ENCODE measurements at places on chromosomes 3 and 15.

GRCh38 chr3:49428752-49429080 is 408 bp downstream of the NICN1 start:
- peak overlapping the region; percentile 85 for H3K4me3 ChIP-seq
- DNase-seq: no peak
- no peaks in the 10 kb centered on the region for H3K27me3 ChIP-seq
- peak overlapping the region; percentile 85 for H3K27ac ChIP-seq
- peaks cover 16% of the 10 kb centered on the region for H3K36me3 ChIP-seq

DNA sequence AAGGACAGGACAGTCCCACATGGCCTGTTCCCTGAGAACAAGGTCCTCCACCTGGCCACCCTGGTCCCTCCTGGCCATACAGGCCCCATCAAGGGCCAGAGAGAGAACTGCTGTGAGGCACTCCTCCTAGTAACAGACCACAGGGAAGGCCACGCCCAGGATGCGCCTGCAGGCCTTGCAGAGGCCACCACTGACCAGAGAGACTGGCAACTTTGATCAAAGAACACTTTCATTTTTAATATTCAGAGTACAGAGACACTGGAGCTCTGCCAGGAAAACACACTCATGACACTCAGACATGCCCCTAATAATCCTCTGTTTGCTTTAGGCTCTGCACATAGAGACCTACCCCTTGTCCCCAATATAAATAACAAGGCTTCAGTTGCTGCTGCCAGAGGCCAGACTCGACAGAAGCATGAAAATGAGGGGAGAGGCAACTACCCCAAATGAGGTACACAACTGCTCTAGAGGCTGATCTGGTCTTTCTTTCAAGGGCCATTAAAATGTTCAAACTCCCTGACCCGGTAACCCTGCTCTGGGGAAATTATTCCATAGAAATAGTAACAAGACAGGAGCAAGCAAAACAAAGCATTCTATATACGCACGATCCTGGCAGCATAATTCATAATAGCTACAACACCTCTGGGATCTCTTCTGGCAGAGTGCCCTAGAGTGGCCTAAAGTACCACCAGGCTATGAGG is 44.8 kb downstream of the CCDC12 start:
- peaks cover 41% of the 10 kb centered on the region for H3K36me3 ChIP-seq
- H3K4me1 ChIP-seq: peaks cover 51% of the 10 kb centered on the region
- H3K27me3 ChIP-seq: no peaks in the 10 kb centered on the region
- no peak for DNase-seq

GRCh38 chr3:15743587-15744009 is 54.2 kb downstream of the ANKRD28 start:
- H3K4me1 ChIP-seq: no peaks in the 10 kb centered on the region
- no peak for DNase-seq

DNA sequence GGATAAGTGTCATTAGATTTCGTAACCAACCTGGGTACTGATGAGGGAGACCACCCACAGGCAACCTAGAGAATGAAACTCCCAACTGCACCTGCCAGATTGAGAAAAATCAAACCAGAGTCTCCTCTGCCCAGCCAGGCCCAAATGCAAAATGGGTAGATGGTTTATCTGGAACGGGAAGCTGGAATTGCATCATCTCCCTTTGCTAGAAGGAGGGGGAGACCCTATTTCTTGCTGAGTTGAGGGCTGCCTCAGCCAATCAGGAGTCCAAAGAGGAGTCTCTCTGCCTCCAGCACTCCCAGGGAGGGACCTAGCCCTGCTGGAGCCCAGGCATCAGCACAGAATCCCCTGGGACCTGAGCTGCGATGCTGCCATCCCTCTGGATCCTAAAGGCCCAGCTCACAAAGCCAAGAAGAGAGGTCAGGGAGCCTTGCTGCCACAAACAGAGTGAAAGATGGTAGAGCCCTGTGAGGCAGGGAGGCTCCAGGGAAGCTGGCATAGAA is 8.1 kb downstream of the RMDN3 start:
- DNase-seq: no peak
- H3K4me1 ChIP-seq: peaks cover 6% of the 10 kb centered on the region
- no peaks in the 10 kb centered on the region for H3K27me3 ChIP-seq
- no peak overlapping the region for H3K4me3 ChIP-seq
- H3K27ac ChIP-seq: no peak overlapping the region

DNA sequence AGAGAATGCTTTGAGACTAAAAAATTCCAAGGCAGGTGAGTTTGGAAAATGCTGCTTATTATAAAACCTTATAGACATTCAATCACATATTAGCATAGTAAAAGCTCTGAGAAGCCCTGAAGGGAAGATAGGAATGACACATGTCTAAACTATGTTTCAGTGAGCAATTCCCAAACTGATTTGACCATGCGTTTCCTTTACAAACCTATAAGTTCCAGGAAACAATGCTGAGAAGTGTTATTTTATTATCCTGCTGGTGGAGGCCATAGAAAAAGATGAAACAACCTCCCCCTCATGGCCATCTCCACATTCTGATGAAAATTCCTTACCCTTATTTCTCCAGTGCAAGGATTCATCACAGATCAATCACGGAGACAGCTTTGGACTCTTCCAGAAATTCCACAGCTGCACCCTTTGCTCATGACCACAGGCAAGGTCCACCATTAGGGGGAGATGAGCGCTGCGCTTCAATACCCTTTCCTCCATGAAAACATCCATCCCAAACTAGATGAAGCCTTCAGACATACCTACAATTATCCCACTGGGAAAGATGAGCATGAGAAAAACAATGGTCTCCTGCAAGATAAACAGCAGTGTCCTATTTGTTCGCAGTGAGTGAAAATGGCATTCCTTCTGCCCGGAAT is 372.1 kb downstream of the MAGI1 start:
- no peaks in the 10 kb centered on the region for H3K4me1 ChIP-seq
- H3K36me3 ChIP-seq: no peaks in the 10 kb centered on the region
- H3K4me3 ChIP-seq: no peak overlapping the region
- H3K27ac ChIP-seq: no peak overlapping the region

DNA sequence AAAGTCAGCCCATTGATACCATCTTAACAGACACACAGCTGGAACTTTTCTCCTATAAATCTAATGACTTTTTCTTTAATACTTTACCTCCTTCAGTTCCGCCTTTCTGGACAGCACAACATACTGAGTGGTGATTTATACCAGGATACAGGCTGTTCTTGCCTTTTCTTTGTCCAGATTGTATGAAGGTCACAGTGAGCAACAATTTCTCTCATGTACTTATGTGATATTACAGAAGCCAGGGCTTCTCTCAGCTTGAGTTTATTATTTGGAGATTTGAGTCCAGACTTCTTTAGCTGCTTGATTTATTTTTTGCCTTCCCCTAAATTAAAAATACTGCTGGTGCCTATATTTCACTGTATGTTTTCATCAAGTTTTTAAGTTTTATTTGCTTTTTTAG is 976.0 kb downstream of the ROBO2 start:
- H3K36me3 ChIP-seq: no peaks in the 10 kb centered on the region
- H3K27ac ChIP-seq: no peak overlapping the region
- DNase-seq: no peak
- H3K27me3 ChIP-seq: no peaks in the 10 kb centered on the region
- H3K4me1 ChIP-seq: no peaks in the 10 kb centered on the region

DNA sequence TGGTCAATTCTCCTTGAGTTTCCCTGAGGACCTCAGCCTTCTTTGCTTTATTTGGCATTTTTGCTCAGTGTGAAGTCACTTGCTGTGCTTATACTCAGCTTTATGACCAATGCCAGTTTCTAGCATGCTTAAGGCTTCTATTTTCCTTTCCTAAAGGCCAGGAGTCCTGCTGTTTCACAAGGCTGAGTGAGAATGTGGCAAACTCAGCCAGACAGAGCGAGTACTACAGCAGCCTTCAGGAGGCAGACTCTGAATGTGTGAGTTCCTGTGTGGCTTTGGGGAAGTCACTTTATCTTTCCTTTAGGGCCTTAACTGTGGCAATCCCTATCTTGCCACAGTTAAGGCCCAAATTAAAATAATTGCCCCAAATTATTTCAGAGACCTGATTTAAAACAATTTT is 213.2 kb upstream of the MRPL3 start:
- no peak for DNase-seq
- no peaks in the 10 kb centered on the region for H3K4me1 ChIP-seq
- no peaks in the 10 kb centered on the region for H3K36me3 ChIP-seq
- H3K27ac ChIP-seq: no peak overlapping the region
- H3K27me3 ChIP-seq: no peaks in the 10 kb centered on the region
- no peak overlapping the region for H3K4me3 ChIP-seq

DNA sequence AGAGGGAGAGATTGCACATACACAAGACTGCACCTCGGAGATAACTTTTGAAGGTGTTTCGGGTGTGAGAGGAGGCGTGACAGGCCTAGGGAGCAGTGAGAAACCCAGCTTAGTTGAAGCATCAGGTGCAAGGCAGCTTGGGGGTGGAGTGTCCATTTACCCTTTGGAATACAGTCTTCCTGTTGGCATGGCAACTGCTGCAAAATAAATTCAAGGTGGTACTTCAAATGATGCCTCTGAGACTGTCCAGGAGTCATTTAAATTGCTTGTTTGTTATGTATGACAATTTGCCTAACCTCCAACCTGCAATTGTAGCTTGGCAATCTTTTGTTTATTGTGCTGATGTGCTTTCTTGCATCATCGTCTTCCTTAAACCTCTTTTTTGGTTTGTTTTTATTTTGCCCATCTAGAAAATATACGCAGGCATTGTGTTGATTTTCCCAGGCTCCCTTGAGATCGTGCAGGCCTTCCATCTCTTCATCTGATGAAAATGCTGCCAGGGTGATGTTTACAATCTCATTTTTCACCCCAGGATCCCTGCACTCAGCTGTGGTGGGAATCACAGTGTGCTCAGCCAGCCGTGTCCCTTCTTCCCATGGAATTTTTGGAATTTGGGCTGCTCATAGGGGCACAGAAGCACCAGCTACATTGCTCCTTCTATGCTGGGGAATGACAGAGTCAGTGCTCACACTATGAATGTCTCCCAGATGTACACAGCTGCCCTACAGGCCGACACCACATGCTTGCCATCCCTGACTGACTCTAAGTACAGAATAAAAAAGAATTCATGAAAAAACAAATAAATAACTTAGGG is 583.1 kb upstream of the CFAP20DC start:
- H3K36me3 ChIP-seq: no peaks in the 10 kb centered on the region
- DNase-seq: no peak
- H3K27ac ChIP-seq: no peak overlapping the region
- H3K4me1 ChIP-seq: no peaks in the 10 kb centered on the region
- no peaks in the 10 kb centered on the region for H3K27me3 ChIP-seq

DNA sequence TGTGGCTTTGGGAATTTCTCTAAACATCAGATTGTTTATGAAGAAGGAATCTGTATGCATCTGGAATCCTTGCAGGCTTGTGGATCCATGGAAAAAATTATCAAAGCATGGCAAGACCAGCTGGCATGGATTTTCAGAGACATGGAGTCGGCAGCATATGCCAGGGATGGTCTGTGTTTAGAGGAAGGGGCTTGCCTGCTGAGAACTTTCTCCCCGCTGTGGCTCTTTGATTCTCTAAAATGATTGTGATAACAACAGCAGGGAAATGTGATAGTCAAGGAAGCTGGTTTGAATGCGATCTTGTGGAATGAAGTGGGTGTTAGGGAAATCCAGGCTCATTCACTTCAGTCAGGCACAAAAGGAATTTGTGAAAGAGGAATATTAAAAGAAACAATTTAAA is 245.7 kb upstream of the THRB start:
- DNase-seq: no peak
- no peak overlapping the region for H3K4me3 ChIP-seq

- no peak for DNase-seq
- H3K27ac ChIP-seq: peak overlapping the region; percentile 37
- H3K4me1 ChIP-seq: no peaks in the 10 kb centered on the region
- no peaks in the 10 kb centered on the region for H3K27me3 ChIP-seq
- no peaks in the 10 kb centered on the region for H3K36me3 ChIP-seq
- no peak overlapping the region for H3K4me3 ChIP-seq
Measured at GRCh38 chr15:31458596-31459399, 132.2 kb downstream of the KLF13 start.

DNA sequence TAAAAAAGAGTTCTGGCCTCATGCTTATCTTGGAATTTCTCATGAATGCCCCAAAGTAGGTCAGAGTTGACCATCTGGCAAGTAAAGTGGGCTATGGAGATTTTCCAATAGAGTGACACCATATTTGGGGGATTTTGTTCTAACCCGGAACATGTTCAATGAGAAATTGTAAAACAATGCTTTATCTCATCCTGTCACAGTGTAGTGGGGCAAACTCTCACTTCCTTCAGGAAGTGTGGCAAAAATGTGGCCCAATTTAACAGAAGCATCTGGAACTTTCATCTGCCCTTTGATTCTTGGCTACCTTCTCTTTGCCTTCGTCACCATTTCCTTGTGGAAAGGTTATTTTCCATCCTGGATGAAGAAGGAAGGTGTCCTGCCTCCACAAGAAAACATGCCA is 70.8 kb downstream of the ADAMTS9 start:
- H3K27ac ChIP-seq: no peak overlapping the region
- H3K27me3 ChIP-seq: no peaks in the 10 kb centered on the region
- no peaks in the 10 kb centered on the region for H3K36me3 ChIP-seq
- H3K4me3 ChIP-seq: no peak overlapping the region
- H3K4me1 ChIP-seq: no peaks in the 10 kb centered on the region

GRCh38 chr15:72824781-72825180 is 41.2 kb upstream of the ADPGK start:
- H3K27ac ChIP-seq: no peak overlapping the region
- H3K4me1 ChIP-seq: no peaks in the 10 kb centered on the region
- H3K27me3 ChIP-seq: peaks cover 2% of the 10 kb centered on the region
- no peak overlapping the region for H3K4me3 ChIP-seq

DNA sequence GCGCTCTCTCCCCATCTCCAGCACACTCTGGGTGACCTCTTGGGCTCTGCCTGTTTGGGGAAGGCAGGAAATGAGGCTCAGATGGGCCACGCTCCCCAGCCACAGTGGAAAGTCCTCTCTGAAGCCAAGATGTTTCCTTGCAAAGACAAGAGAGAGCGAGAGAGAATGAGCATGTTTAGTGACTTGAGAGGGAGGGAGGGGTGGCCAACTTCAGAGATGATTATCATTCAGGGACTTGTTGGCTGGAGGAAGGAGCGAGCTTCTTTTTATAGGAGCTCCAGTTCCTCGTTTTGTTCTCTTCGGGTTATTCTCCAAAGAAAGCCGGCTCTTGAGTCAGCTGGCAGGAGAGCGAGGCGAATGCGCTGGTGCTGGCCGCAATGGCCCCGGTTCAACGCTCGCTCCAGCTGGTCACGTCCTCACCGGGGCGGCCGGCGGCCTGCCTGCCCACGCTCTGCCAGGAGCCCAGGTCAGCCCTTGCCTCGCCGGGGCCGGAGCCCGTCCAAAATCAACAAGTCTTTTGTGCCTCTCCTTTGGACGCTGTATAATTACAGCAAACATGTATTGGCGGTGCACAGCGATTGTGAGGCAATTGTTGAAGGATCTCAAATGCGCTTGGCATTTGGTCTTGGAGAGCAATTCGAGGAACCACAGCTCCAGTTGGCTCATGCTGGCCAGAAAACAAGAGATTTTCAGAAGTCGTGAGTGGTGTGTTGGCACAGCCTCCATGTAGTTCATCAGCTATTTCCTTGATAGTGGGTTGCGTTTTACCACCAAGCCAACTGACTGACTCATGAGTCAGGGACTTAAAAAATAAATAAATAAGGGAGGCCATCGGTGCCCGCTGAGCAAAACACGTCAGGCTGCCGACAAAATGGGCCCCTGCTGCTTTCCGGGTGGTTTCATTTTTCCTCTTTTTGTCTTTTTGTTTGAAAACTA is 288.6 kb downstream of the UACA start:
- H3K36me3 ChIP-seq: no peaks in the 10 kb centered on the region
- no peak for DNase-seq
- H3K27me3 ChIP-seq: peaks cover 3% of the 10 kb centered on the region
- no peak overlapping the region for H3K27ac ChIP-seq
- peak overlapping the region; percentile 7 for H3K4me3 ChIP-seq

- no peaks in the 10 kb centered on the region for H3K36me3 ChIP-seq
- H3K4me1 ChIP-seq: no peaks in the 10 kb centered on the region
- H3K27ac ChIP-seq: no peak overlapping the region
- no peak overlapping the region for H3K4me3 ChIP-seq
- no peaks in the 10 kb centered on the region for H3K27me3 ChIP-seq
- DNase-seq: no peak
Measured at GRCh38 chr3:146972726-146973125, 367.6 kb upstream of the PLSCR5 start.
